ENCODE measurements at places on chromosomes 1 and 21. TPM values are rescaled to one million over a fixed set of nuclear protein-coding genes. Genes with fewer than 3 reads are reported as not detected.

- no peak for DNase-seq
These were observed 68.6 kb upstream of the COG2 start for GRCh38 chr1:230573658-230574057.

DNA sequence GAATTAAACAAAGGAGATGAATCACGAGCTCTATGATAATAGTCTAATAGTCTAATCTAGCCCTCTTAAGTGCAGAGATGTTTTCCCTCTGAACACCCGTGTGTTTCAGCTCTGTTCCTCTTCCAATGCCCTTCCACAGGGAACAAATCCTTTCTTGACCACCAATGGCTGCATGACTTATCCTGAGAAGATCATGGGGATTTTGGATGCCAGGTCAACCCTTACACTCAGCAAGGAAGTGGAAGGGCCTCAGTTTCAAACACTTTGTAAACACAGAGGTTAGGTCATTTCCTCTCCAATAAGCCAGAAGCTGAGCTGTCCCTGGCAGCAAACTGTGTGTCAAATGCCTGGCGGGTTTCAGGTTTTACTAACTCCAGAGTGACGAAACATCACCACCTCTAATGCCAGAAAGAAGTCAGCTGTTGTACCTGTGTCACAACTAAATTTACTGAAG, 200.0 kb downstream of the GABPA start:
- DNase-seq: peak; percentile 97

DNA sequence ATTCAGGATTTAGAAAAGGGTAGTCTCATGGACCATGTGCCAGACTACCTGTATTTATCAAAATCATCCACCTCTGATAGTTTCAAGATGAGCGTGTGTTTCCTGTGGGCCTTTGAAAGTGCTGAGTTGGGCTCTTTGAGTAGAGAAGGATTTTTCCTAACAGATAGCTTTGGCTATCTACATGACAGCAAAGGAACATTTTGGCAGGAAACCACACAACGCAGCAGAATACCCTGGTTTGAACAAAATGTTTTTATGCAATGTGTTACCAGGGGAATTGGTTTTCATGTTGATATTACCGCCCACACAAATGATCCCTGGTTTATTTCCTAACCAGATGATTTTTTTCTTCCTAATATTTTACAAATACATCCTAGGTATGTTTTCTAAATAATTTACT, 431.4 kb downstream of the NEGR1 start:
- DNase-seq: peak; percentile 25

GRCh38 chr1:112688781-112689193, 14.3 kb downstream of the MOV10 start:
- DNase-seq: no peak

DNA sequence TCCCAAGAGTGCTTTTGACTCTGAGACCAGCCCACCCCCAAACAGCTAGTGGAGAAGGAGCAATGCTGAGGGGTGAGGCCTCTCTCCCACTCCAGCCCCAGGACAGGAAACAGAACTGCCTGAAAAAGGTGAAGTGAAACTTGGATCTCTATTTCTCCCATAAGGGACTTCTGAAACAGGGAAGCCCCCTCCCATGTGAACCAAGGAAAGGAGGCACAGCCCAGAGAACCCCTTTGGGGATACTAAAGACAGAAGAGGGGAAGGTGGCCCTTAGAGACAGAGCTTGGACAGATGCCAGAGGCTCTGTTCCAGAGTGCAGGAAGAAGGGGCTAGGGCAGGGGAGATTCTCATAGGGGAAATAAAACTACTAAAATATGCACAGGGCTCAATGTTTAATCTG, 2.9 kb downstream of the TNFAIP8L2 start:
- no peak for DNase-seq

DNA sequence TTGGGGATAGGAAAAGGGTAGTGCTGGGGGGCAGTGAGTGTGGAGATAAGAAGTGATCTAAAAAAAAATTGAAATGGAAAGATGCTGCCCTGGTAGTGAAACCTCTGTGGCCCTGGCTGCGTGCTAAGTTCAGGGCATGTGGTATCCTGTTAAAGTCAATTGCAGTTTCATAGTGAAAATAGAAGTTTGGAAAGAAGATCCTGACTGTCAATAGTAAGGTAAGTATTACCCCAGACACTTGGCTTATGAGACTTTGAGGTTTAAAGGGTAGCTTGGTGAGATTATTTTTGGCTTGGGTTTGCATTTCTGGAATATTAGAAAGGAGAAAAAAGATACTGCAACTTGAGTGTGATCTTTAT, 6.8 kb downstream of the ARID1A start:
- DNase-seq: no peak

DNA sequence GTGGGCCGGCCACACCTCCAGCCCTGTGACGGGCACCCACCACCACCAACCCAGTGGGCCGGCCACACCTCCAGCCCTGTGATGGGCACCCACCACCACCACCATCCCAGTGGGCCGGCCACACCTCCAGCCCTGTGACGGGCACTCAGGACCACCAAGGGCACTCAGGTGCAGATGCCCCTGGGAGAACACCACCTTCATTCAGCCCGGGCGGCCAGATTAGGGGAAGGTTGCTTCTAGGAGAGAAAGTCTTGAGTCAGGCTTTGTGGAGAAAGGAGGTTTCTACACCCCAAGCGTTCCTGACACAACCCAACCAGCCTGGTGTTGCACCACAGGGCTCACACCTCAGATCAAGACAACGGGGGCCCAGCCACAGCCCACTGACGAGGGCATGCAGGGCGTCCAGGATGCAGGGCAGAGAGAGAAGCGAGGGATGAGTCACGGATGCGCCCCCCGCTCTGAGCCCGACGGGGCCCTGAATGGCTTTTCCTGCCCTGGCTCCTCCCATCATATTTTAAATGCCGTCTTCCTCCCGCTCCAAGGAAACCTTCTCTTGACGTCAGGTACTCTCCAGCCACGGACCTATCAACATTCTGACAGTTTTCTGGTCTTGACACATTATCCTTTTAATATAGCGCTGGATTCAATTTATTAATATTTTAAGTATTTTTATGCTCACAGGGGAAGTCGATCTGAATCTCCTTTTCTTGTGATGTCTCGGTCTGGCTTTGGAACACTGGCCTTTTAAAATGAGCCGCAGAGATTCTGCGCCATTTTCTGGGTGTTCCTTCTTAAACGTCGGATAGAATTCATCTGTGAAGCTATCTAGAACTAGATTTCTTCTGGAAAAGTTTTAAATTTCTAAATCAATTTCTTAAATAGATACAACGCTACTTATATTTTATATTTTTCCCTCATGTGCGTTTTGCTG, 631 bp upstream of the SPATC1L start:
- peak; percentile 81 for DNase-seq

DNA sequence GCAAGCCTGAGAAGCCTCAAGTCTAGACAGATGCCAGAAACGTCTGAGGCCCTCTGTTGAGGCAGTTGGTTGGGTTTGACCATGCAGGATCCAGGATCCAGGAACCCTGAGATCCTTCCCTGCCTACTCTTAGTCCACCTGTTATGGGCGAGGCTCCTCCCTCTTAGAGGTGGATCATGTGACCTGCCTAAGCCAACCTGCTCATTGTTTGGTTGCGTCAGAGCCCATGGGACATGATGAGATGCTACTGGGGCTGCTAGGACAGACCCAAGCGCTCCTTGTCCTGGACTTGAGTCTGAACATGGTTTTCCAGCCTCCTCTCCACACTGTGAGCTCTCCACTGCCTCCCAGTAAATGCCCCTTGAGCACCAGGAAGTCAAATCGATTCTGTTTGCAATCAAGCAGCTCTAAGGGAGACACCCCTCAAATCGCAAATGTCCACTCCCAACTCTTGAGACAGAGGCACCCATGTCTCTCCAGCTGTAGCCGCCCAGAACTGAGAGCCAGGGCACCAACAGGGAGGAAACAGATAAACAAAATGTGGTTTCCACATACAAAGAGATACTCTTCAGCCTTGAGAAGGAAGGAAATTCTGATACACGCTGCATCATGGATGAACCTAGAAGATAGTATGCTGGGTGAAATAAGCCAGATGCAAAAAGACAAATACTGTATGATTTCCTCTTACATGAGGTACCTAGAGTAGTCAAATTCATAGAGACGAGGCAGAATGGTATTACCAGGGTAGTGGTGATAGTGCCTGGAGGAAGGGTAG, 31.7 kb upstream of the WNT4 start:
- no peak for DNase-seq

DNA sequence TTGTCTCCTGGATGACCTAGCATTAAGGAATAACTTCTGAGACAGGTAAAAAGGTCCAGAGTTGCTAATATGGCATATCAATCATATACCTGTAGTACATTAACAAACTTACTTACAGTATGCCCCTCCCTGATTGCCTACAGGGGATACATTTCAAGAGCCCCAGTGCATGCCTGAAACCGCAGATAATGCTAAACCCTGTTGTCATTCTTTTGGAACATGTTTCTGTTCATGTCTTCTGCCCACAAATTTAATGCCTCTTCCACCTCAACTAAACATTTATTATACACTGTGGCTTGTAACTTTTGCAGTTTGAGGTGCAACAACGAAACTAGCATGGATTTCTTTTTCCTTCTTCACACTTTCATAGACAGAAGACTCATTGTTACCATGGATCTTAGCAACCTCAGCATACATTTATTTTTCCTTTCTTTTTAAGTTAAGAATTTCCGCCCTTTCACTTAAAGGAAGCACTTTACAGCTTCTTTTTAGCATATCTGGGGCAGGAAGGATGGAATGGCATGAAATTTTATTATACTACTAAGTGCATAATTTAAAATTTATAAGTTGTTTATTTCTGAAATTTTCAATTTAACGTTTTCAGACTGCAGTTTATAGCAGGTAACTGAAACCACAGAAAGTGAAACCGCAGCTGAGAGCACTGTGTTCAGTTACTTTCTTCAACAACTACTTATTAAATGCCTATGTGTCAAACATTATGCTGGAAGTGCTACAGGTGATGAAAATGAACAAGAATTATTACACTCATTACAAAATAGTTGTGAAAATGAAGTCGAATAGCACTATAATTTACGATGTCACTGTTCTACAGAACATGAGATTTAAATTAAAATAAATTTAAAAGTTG, 25.3 kb downstream of the F13B start:
- no peak for DNase-seq

GRCh38 chr1:41659159-41659495, 174.6 kb upstream of the EDN2 start:
- DNase-seq: no peak

- DNase-seq: peak; percentile 79
These were observed 22.3 kb downstream of the THEM4 start for GRCh38 chr1:151887028-151887427.

- DNase-seq: peak; percentile 0
These were observed 97.2 kb downstream of the DNAH14 start for GRCh38 chr1:225026701-225027100.

- peak; percentile 93 for DNase-seq
These were observed 191.9 kb downstream of the AK5 start for GRCh38 chr1:77473690-77474089.

DNA sequence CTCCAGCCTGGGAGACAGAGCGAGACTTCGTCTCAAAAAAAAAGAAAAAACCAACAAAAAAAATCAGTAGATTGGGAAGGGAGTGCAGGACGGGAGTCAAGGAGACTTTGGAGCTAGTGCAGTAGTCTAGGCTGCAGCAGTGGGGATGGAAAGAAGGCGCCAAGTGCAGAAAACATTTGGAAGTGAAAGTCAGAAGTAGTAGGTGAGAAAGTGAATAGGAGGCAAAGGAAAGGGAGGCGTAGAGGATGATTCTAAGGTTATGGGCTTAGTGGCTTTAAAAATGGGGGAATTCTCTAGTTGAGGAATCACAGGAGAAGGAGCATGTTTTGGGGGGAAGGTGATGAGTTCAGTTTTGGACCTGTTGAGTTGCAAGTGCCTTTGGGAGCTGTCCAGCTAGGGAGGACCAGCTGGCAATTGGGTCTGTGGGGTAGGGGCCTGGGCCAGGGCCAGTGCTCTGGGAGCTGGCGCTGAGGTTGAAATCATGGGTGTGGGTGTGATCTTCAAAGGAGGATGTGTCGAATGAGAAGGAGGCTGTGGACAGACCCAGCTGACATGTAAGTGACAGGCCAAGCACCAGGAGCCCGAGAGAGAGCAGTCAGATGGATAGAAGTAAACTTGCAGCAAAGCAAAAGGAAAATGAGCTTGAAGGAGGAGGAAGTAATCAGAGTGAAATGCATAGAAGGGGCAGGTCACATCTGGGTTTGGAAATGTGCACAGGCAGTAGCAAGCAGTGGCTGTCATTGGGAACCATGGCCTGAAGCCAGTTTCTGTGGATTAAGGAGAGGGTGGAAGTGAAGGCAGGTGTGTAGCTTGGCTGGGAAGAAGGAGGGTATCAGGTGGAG, 15.8 kb downstream of the TMCC2 start:
- DNase-seq: no peak

- no peak for DNase-seq
These were observed 41.8 kb downstream of the MACO1 start for GRCh38 chr1:25472471-25472870.

DNA sequence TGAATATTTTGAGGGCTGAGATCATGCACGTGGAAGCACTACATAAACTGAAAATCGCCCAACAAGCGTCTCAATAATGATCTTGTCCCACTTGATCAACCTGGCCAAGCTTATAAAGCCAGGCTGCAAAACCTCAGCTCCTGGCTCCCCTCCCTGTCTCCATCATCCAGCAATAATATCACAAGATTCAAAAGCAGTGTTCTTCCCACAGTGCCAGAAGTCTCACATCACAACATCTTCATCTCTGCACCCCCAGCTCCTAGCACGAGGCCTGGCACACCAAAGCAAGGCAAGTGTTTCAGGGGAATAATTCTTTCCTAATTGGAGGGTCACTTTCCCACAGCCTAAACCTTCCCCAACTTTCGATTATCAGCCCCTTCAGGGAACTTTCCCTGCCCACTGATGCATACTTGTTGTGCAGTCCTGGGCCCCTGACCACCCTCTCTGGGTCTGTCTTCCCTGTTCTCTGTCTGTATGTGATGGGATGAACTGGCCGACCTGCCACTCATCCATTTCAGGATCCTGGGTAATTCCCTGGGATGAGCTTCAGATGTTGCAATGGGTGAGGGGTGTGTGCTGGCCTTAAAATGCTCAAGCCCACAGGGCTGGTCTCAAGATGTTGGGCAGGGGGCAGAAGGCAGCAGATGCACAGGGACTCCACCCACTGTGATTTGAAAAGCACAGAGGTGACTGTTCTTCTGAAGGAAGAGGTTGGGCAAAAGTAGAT, 129.0 kb downstream of the DMRTB1 start:
- no peak for DNase-seq

- DNase-seq: no peak
These were observed 25.6 kb upstream of the FAM89A start for GRCh38 chr1:231065510-231066241.

The LIN28A gene
- not detected for total RNA-seq

The FBLIM1 gene
- 69.9 TPM for total RNA-seq

The HSD3B2 gene
- total RNA-seq: not detected

The IL6R gene
- 8.8 TPM for total RNA-seq

The RCC1 gene
- 27.0 TPM for total RNA-seq

The GTF2B gene
- 28.9 TPM for total RNA-seq

The SPRR2E gene
- total RNA-seq: not detected

The MRAP gene
- not detected for total RNA-seq

The ALPL gene
- total RNA-seq: not detected

The KRTAP10-4 gene
- not detected for total RNA-seq

The RAB3B gene
- total RNA-seq: 67.3 TPM

The TMPRSS2 gene
- total RNA-seq: not detected

All from GM23248 (cell line).